Astrocyte (in vitro differentiated cells and primary cell): ENCODE measurements at places on chromosomes 7 and 10.
A peak's percentile ranks its signal among the peaks of the same experiment; 100 is the strongest.

GRCh38 chr7:85164376-85164775 is 22.5 kb downstream of the SEMA3D start:
- DNase-seq, result no peak

- peak; percentile 34 for DNase-seq
Observed at GRCh38 chr7:132004529-132004928, 448.1 kb upstream of the PODXL start.

- no peak for DNase-seq
Observed at GRCh38 chr10:8040651-8041050, 13.8 kb upstream of the GATA3 start.

- DNase-seq, result peak; percentile 12
Observed at GRCh38 chr7:155660059-155660757, 15.7 kb downstream of the RBM33 start.

DNA sequence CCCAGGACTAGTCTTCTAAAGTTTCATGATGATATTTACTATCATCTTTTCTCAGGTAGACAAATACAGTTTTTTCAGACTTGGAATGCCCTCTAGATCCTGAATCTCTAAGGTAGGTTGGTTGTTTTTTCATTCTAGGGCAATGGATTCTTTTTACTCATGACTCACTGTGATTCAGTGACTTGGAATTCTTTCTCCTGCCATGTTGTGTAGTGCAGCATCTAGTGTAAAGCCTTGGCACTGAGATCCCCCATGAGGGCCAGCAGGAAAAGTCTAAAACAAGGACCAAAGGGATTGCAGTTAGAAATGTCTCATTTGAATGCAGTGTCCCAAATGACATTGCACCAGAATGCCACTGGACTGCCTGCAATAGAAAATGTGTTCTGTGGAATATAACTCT is 430.4 kb downstream of the NEBL start:
- peak; percentile 61 for DNase-seq

DNA sequence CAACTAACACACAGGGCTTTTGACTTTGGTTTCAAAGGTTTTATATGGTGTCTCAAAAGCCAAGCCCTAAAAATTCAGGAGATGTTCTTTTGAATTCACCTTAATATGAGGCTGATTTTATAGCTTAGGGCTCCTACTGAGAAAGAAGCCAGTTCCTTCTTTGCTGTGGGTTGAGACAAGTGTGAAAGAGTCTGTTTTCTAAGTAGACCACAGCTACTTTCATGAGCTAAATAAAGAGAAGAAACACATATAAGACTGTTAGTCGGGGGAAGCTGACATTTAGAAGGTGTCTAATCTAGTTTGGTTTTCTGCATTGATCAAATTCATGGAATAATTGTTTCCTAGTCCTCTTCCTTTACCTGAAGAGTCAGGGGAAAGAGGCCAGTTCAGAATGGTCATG is 332.1 kb upstream of the CELF2 start:
- no peak for DNase-seq
